Mesothelial cell of epicardium (in vitro differentiated cells): ENCODE measurements at places on chromosomes 2 and 18.

GRCh38 chr2:216657086-216657855 is 24.1 kb downstream of the IGFBP2 start:
- no peak for DNase-seq

GRCh38 chr18:34223893-34224422 is 755 bp downstream of the NOL4 start:
- no peak for DNase-seq

GRCh38 chr2:63700271-63700670 is 111.5 kb downstream of the MDH1 start:
- no peak for DNase-seq

- DNase-seq = no peak
Observed at GRCh38 chr18:79366177-79367094, 29.3 kb upstream of the NFATC1 start.

GRCh38 chr2:37797081-37797480 is 125.6 kb upstream of the CDC42EP3 start:
- no peak for DNase-seq

DNA sequence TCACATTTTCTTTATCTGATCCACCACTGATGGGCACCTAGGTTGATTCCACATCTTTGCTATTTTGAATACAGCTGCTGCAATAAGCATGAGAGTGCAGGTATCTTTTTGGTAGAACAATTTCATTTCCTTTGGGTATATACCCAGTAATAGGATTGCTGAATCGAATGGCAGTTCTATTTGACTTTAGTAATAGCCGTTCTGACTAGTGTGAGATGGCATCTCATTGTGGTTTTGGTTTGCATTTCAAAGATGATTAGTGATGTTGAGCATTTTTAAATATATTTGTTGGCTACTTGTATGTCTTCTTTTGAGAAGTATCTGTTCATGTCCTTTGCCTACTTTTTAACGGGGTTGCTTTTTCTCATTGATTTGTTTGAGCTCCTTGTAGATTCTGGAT is 72.3 kb downstream of the CCDC138 start:
- DNase-seq = no peak

GRCh38 chr2:790081-790480 is 112.9 kb upstream of the TMEM18 start:
- no peak for DNase-seq

GRCh38 chr2:15923597-15923996 is 16.8 kb upstream of the MYCN start:
- no peak for DNase-seq

DNA sequence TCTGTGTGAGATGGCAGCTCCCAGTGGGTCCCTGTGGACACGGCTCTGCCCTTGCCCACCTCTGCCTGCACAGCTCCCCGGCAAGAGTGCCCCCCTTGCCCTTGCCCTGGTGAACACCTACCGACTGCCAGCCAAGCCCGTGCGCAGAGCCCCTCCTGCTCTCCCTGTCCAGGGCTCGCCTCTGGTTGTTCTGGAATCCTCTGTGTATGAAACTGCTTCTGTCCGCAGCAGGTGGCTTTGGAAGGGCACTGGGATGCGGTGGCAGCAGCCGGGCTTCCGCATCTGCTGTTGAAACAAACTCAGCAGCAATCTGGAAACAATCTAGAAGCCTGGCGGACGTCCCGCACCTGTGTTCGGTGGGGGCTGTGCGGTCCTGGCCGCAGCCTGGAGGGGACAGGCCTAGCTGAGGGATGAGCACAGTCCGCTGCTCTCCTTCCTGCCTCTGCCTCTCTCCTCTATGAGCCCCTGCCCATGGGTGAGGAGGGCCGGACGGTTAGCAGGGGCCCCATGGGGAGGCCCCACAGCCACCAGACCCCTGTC is 34.0 kb upstream of the KLF11 start:
- DNase-seq = no peak

- DNase-seq = no peak
Observed at GRCh38 chr2:46816151-46816845, 99.3 kb downstream of the MCFD2 start.

- DNase-seq = no peak
Observed at GRCh38 chr18:74571895-74572680, 25.6 kb upstream of the ZNF407 start.

DNA sequence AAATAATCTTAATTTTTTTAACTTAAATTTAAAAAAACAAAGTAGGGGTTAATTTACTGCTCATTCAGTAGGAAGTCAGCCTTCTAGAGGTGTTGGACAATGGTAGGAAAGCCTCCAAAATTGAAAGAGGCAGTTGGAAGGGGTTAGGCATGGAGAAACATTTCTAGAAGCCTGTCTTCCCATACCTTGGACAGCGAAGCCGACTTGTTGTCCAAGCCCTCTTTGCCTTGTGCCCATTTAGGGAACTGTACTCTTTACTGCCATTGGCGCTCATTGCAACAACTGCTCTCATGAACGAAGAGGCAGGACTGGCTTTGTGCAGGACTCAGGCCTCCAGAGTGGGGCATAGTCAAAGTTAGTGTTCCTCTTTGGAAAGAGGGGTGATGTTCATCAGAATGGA is 333.3 kb downstream of the HRH4 start:
- DNase-seq = no peak
